ENCODE measurements at places on chromosomes 4 and X.

GRCh38 chrX:68261060-68261672 lies 172.1 kb downstream of the OPHN1 start:
- no peak for DNase-seq

DNA sequence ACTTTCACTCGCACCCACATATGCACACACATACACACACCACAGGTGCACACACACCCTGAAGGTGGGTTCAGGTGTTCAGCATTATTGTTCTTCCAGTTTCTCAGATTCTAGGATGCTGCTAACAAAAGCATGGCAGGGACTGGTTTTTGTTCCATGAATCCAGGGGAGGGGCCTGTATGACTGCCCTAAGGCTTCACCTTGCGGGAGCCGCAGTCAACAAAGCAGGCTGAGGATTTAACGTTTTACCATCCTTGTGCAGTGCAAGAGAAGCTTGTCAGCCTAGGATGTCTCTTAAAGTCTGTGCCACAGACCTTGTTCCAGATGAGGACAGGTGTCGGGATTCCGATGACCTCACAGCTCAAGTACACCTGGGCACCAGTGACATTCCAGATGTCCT lies 61.8 kb downstream of the POLR2B start:
- no peak for DNase-seq

DNA sequence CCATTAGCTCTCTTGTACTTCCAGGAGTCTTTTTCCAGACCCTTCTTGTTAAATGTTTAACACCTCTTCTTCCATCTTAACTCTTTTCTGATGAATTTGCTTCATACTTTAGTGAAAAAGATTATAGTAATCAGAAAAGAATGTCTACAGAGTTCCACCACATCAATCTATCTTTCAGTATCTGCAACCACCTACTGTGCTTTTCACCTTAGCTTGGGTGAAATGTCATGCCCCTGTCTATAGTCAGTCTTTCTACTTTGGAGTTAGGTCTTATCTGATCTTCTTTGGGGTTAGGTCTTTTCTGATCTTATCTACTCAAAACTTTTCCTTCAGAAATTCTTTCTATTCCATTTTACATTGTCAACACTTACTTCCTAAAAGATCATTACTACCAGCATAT lies 1310.2 kb downstream of the PCDH7 start:
- DNase-seq = no peak

GRCh38 chr4:75007891-75008290 lies 75.0 kb downstream of the PARM1 start:
- no peak for DNase-seq

- peak; percentile 55 for DNase-seq
These were observed 863 bp upstream of the FAM193A start for GRCh38 chr4:2535376-2536192.

DNA sequence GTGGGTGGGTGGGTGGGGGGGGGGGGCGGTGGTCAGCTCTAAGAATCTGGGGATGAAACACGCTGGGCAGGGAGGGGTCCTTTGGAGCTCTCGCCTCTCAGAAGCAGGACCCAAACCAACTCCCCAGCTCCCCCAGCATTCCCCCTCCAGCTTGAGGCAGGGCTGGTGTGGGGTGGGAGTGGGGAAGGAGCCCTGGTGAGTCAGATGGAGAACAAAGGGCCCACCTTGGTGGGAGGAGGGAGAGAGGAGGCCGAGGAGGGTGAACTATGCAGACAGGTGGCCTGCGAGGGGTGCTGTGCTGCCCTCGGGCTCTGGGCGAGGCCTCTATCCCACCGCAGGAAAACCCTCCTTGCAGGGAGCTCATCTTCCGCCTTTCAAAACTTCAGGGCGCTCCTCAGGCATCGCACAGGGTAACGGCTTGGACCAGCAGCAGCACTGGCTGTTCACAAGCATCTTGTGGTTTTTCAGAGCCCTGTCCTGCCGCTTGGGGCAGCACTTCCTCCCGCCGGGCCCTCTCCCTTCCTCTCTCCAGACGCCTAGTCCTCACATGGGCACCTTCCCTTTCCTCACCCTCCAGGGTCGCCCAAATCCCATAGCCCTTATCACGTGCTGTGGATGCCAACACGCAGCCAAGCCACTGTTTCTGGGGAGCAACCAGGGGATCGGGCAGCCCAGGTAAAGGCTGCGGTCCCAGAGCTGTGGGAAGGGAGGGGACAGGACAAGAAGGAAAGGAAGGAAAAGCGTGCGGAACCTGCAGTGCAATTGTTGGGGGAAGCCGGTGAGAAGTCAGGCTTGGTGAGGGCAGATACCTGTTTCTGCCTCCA lies 34.0 kb upstream of the GRPEL1 start:
- DNase-seq = peak; percentile 79

GRCh38 chr4:11743976-11744375 lies 315.3 kb upstream of the HS3ST1 start:
- DNase-seq = no peak

DNA sequence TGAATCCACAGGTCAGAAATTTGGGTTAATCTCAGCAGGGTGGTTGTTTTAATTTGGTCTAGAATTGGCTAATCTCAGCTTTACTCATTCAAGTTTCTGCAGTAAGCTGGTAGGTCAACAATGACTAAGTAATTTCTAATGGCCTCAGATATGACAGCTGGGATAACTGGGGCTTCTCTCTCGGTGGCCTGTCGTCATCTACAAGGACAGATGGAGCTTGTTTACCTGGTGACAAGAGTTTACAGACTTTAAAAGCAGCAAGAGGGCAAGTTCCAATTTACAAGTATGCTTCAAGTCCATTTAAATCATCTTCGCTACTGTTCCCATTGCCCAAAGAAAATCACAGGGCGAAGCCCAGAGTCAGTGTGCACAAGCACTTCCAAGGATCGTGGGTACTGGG lies 453.9 kb downstream of the PDHA2 start:
- DNase-seq = no peak

GRCh38 chr4:13701937-13702446 lies 74.5 kb upstream of the BOD1L1 start:
- DNase-seq = no peak

Measured in GM10248 (cell line).